NCI-H1417 (cell line): ENCODE measurements at places on chromosomes 7 and 10.

GRCh38 chr10:116311706-116312490 lies 12.3 kb upstream of the CCDC172 start:
- no peak for DNase-seq

DNA sequence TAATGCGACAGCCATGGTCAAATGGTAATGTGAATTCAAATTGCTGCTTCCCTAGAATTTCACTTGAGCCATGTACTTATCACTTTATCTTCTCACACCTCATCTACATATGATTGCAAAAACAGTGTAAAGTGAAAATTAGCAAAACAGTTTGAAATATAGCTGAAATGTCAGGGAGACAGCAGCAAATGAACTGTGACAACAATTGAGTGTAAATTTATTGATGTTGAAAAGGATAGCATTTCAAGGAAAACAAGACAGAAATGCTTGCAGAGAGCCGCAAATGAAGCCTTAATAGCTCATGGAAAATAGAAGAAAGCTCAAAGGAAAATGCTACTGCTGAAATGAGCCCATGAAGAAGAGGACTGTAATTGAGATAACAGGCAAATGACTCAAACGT lies 516.2 kb upstream of the POT1 start:
- DNase-seq = no peak

GRCh38 chr10:98602224-98602623 lies 155.5 kb upstream of the HPS1 start:
- no peak for DNase-seq

GRCh38 chr10:101476383-101476782 lies 111.7 kb downstream of the POLL start:
- no peak for DNase-seq

DNA sequence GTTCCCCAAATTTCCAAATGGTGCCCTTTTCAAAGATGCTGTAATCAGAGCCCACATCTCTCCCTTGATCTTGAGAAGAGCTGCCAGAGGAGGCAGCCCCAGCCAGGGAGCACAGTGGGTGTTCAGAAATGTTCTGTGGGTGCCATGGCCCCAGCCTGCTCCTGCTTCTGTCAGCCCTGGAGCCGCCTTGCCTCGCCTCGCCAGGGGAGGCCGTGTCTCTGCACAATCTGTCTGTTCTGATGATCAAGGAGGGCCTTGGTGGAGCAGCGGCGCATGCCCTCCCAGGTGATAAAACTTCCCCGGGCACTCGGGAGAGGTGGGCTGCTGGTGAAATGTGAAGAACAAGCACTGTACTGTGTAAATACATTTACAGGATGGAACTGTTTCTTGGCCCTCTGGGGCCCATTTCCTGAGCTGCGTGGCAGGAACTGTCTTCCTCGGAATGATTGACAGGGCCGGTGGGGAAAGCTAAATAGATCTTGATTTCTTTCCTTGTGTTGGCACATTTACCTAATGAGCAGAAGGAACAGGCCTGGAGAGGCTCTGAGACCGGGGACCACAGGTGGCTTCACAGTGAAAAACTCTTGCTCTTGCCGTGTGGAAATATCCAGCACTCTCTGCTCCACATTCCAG lies 207.8 kb upstream of the PODXL start:
- DNase-seq = no peak

- no peak for DNase-seq
Measured at GRCh38 chr10:112517451-112517862, 70.4 kb downstream of the VTI1A start.

DNA sequence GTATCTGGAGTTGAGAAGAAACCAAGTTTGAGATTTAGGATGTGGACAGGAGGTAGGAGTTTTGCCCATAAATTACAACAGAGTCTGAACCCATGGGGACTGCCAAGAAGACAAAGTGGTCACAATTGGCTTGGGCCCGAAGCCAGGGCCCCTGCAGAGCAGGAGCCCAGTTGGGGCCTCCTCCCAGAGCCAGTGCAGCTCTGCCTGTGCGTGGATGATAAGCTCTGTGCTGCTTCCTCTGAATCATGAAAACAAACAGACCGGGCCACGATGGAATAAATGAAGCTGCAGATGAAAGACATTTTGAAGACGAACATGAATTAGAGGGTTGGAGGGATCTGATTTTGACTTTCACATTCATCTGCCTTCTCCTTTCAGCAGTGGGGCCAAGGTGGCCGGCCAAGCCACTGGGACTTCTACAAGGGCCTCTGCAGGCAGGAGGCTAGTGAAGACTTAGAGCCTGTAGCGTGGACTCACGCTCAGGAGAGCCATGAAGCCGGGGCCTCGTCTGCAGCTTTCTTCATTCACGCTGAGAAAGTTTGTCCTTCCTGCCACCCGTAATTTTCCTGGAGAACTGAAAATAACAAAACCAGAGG lies 156.8 kb upstream of the LYZL1 start:
- no peak for DNase-seq

DNA sequence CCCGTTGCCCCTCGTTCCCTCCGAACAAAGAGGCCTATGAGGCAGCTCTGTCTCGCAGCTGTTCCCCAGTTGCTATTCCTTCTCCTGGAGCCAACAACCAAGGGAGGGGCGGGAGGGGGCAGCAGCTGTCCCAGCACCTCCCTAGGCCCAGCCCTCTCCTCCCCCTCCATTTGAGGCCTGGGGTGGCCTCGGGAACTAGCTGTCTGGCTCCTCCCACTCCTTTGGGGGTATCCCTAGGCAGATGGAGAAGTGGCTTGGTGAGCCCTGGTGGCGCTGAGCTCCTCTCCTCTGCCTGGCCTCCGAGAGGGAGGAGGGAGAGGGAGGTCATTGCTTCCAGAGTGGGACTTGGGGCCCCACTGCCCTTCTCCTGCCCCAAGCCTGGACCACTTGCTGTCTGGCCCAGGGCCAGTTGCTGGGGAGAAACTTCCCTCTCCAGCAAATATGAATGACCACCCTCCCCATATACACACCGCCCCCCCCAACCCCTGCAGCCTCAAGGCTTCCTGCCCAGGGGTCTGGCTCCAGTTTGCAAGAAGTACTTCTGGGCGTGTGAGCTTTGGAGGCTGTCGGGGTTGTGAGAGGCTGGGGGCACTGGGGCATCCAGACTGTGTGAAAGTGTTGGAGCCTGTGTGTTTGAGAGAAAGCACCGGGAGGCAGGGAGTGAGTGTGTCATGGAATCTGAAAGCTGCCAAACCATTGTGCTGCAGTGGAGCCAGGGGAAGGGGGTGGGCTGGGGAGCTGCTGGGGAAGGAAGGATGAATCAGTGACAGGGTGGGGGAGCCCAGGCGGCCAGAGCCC lies 3.1 kb downstream of the FLNC start:
- peak; percentile 54 for DNase-seq

- peak; percentile 35 for DNase-seq
Measured at GRCh38 chr7:43111630-43112458, 603 bp upstream of the HECW1 start.

- no peak for DNase-seq
Measured at GRCh38 chr10:29820890-29821461, 186.2 kb upstream of the SVIL start.

DNA sequence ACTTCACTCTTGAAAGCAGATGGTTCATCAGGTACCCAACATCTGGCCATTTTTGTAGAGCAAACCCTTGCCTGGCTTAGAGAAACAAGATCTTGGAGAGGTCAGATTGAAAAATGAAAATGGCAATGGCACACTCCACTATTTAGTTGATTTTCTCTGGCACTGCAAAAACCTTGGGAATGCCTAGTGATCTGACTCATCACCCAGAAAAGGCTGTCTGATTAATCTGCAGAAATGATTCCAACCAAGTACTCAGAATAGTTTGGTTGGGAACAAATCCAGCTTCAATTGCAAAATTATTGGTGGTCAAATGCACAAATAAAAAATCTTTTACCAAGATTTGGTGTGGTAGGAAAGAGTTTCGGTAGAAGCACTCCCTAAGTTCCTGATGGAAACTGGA lies 351.2 kb downstream of the PHTF2 start:
- DNase-seq = no peak

GRCh38 chr10:618229-618989 lies 71.1 kb downstream of the DIP2C start:
- DNase-seq = no peak

GRCh38 chr7:54940748-54941147 lies 78.1 kb upstream of the EGFR start:
- no peak for DNase-seq

- no peak for DNase-seq
Measured at GRCh38 chr10:132912225-132912712, 30.1 kb downstream of the CFAP46 start.

DNA sequence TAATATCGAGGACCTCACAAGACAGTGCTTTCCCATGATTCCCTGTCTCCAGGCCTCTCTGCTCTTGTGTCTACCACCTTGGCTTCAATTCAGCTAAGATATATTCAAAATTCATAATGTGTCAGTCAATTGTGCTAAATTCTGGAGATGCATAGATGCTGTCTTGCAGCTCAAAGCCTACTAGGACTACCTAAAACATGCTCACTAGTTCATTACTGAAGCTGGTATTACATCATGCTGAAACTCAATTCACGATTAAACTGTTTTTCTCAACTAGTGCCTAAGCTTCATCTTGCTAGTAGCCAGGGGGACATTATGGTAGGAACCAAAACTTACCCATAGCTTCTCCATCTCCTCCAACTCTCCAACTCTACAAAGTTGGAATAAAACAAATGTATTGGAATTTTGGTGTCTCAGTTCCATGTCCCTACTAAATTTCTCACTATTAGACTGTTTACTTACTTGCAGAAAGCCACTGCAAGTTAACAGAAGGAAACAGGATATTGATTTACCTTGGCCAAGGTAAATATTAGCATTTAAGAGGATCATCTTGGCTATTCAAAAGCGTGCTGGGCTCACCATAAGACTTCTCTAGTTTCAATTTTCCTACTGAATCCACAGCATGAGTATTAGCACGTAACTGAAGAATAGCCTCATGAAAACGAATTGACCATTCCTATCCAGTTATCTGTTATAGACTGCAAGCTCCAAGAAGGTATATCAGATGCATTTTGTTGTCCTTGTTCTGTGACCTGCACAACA lies 53.6 kb downstream of the CREB3L2 start:
- DNase-seq = no peak

DNA sequence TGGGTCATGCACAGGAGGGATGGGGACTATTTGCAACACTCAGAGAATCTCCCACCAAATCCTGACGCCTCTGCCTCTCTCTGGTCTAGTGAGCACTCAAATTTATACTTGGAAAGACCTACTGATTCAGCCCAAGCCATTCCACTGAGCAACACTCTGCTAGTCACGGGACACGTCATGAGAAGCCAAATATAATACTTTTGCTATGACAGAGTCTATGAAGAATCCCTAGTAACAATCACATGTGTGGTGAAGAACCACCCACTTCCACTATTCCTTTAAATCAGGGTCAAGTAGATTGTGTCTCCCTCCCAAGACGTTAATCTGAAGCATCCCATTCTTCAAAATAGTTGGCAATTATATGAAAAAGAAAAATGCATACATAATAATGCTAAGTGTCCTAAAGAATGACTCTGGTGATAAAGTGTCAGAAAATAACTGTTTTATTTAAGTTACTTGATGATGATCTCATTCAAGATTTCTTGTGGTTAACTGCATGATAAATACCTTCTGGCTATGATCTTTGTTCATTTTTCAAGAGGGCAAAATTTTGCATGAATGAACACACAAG lies 28.5 kb downstream of the CHCHD3 start:
- DNase-seq = no peak

- DNase-seq = no peak
Measured at GRCh38 chr10:20446561-20447193, 450.4 kb downstream of the NEBL start.
